ENCODE measurements at places on chromosomes 5 and 9.

DNA sequence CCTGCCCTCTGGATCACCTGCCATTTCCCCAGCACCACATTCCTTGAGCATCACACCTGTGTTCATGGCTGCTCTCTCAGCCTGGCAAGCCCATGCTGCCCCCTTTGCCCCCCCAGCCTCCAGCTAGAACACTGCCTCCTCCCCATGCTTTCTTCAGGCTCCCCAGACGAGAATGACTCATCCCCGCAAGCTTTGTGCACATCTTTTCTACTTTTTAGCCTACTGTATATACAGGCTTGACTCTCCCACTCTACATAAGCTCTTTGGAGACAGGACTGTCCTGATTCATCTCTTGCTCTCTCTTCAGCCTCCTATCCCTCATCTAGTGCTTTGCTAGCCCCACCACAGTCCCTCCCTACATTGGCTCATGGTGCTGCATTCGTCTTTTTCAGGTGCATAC, 19.9 kb upstream of the GLIPR2 start:
- DNase-seq: no peak

GRCh38 chr9:116394894-116395698, 241.5 kb downstream of the PAPPA start:
- no peak for DNase-seq

- DNase-seq: no peak
Measured at GRCh38 chr5:151522226-151522625, 68.9 kb downstream of the FAT2 start.

GRCh38 chr9:119667163-119667562, 297.9 kb upstream of the BRINP1 start:
- DNase-seq: no peak

- peak; percentile 44 for DNase-seq
Measured at GRCh38 chr5:154712518-154713437, 42.4 kb upstream of the LARP1 start.

Data from NCI-H1092 treated with DMSO at 0.1 percent for 48 hours (cell line).